ENCODE measurements at places on chromosomes 4 and X.

GRCh38 chr4:26520728-26521450 lies 30.6 kb upstream of the CCKAR start:
- no peak for DNase-seq

- DNase-seq, result no peak
Observed at GRCh38 chr4:7876201-7876875, 63.3 kb downstream of the AFAP1 start.

GRCh38 chr4:167642250-167642649 lies 408.0 kb upstream of the SPOCK3 start:
- DNase-seq, result no peak

- DNase-seq, result no peak
Observed at GRCh38 chr4:55296096-55296495, 49.9 kb upstream of the SRD5A3 start.

GRCh38 chrX:107677501-107677901 lies 49.2 kb downstream of the PRPS1 start:
- DNase-seq, result no peak

- DNase-seq, result no peak
Observed at GRCh38 chr4:110610620-110610939, 12.3 kb downstream of the PITX2 start.

DNA sequence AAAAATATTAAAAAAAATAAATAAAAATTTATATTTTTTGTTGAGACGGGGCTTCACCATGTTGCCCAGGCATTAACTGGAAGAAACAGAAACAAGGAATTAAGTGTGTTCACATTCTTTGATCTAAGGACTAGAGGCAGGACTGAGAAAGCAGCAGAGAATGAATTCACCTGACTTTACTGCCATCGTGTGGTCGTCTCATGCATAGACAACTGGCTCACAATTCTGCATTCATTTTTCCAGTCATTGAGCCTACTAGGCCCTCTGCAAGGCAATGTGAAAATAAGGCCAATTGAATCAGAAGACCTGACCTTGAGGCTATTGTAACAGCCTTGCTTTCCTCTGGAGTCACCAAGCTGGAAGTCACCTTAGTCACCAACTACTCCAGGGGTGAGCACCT lies 37.4 kb downstream of the LHFPL1 start:
- DNase-seq, result no peak

DNA sequence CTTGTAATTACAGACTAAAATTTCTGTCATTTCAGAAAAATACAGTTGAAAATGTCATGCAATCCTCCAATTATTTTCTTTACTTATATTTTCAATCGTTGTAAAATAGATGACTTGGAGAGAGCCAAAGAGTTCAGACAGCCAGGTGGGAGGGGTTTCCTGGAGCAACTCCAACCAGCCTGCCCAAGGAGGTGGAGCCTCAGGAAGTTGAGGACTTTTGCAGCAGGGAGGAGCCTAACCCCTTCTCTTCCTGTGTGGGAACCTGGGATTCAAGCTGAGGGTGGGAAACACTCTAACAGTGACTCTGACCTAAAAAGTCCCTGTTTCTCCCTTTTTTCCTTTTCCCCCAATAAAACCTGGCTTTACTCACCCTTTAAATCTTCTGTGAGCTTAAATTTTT lies 72.2 kb upstream of the GABRG1 start:
- DNase-seq, result no peak

DNA sequence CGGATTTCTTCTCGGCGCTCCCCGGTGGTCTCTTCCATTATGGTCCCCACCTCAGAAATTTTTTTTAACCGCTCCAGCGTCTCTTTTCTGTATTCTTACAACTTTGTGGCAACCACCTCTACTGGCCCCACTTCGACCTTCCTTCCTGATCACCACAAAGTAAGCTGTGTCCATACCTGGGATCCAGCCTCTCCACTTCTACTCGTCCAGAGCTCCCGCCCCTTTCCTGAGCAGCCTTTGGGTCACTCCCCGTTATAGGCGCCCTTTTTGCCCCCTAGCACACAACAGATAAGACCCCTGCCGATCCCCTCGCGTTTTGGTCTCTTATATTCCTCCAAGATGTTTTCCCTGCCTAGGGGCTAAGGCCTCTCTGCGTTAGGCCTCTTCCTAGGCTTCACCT lies 557 bp downstream of the PIGG start:
- DNase-seq, result no peak

All from GM04503 (cell line).